Lower leg skin (tissue), 4 donors: ENCODE measurements at places on chromosomes 7 and 10.
A peak's percentile ranks its signal among the peaks of the same experiment; 100 is the strongest.

GRCh38 chr10:5892007-5892406 lies 2.0 kb downstream of the FBH1 start:
- DNase-seq = peak; percentile 29

DNA sequence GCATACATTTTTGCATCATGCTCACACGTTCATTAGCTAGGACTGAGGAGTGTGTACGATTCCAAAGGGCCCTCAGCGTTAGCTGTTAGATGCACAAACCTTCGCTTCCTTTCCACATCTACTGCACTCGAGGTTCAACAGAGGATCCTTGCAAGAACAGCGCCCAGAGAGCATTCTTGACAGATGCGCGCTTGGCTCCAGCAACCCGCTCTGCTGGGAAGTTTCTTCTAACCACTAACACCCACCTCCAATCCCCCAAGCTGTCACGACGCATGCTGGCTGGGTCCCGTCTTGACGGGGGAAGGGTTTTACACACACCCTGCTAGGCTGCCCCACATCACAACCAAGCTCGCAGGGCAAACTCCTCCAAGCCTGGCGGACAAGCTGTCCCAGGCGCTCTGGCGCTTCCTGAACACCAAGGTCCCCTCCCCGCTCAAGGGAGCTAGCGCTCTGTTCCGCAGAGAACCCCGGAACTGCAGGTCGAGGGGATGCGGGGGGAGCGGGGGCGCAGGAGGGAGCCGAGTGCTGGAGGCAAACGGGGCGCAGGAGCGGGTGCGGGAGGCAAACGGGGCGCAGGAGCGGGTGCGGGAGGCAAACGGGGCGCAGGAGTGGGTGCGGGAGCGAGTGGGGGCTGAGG lies 653 bp upstream of the ADRB1 start:
- DNase-seq = no peak

- DNase-seq = no peak
Measured at GRCh38 chr10:113477451-113477850, 75.4 kb upstream of the HABP2 start.

DNA sequence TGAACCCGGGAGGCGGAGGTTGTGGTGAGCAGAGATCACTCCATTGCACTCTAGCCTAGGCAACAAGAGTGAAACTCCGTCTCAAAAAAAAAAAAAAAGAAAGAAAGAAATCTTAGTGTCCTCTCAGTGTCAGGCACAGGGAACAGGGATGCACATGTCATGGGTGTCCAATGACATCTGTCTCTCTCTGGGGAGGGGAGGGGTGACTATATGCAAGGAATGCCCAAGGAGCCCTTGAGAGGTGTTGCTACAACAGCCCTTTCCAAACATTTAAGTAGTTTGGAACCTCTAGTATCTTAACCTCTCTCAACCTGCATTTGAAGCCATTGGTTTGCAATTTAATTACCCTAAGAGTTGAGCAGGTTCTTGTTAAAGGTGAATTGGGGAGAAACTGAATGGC lies 28.9 kb downstream of the PDLIM1 start:
- no peak for DNase-seq

DNA sequence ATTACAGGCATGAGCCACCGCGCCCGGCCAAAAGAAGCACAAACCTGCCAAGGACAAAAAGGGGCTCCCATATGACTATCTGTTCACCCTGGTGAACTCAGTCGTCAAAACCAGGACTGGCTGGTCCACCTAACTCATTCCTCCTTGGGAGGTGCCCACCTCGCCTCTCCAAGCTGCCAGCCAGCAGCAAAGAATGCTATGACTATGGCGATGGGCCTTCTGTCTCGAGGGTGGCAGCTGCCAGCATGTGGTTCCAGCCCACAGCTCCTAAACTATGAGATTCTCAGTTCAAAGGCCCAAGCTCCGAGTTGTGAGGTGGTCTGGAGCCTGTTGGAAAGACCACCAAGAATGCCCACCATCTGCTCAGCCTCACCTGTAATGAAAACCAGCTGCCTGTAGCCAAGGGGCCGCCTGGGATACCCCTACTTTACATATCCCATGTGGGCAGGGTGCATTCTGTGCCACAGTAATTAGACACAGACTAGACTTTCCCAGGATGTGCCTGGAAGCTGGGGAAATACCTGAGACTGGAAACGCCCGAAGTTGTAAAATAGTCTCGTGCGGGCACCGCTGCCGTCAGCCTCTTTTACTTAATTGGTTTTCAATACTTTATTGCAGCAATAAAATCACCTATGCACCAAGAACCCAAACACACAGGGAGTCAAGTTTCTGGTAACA lies 71.1 kb downstream of the ZRANB1 start:
- no peak for DNase-seq

DNA sequence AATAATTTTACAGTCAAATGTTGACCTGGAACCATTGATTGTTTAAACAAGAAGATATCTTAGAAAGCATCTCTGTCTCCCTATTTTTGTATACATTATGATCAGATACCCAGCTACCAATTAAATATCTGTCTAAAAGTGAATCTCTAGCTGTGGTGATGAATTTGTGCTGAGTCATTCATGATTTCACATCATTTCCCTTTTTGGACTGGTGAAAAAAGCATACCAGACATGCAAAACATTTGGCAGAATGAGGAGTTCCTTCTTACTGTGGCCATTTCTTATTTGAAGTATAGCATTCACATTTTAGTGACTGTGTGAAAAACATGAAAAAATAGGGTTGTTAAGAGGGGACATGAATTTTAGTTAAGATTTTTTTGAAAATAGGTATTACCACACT lies 98.0 kb upstream of the GATA3 start:
- DNase-seq = no peak

DNA sequence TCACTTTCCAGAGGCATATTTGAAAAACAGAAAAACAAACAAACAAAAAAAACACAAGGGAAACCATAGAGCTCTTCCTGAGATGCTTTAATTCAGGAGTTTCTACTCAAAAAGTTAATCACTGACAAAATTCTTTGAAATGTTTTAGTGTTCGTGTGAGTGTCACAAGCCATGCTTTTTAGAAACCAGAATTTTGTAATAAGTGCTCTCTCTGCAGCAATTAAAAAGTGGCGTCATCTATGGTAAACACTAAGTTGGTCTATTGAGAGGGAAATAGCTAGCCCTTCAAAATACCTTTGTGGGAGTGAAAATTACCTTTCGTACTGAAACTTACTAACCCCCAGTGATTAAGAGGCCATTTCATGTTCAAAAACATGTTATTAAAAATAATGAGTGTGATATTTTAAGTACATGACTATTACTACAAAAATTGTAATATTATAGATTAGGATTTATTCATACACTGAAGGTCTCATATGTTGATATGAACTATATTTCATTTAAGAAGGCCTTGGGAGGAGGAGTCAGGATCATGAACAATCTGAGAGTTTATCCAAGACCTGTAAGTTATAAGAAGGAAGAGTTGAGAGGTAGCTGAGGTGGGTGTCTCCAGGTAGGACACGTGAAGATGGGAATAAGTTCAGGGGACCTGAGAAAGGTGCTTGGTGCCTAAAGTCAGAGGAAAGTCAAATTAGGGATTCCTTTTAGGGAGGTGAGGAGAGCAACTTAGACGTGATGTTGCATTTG lies 94.6 kb downstream of the PPP1R9A start:
- no peak for DNase-seq

DNA sequence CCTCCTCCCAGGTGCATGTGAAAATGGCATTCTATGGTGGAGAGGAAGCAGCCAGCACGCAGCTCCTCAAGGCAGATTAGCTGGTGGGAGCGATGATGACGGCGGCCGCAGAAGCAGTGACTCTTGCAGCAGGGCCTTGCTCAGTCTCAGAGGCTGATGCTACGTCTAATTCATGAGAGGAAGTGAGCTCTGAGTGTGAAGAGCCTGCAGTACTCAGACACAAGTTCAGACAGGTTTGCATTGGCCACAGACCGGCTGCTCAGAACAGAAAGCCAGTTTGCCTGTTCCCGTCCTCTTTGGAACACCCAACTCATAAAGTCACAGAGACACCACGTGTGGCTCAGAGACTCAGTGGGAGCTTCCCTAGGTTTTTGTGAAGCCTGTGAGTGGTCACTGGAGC lies 136.5 kb downstream of the ADARB2 start:
- peak; percentile 31 for DNase-seq

GRCh38 chr7:128003787-128004186 lies 27.4 kb downstream of the LRRC4 start:
- no peak for DNase-seq

DNA sequence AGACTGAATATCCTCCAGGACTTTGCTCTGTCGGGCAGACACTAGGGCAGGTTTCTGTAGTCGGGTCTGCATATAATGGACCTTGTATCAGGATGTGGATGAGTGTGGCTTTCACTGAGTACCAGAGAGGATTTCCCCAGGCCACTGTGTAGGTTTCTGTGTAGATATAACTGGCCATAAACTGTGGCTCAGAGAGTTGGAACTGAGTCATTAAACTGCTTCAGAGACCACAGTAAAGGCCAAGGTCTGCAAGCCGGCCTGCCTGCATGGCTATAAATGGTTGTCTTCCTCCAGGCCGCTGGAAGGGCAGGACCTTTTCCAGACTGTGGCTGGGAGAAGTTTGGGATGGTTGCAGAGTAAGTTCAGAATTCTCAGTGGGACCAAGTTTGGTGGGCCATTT lies 16.9 kb downstream of the ZNF92 start:
- DNase-seq = no peak

DNA sequence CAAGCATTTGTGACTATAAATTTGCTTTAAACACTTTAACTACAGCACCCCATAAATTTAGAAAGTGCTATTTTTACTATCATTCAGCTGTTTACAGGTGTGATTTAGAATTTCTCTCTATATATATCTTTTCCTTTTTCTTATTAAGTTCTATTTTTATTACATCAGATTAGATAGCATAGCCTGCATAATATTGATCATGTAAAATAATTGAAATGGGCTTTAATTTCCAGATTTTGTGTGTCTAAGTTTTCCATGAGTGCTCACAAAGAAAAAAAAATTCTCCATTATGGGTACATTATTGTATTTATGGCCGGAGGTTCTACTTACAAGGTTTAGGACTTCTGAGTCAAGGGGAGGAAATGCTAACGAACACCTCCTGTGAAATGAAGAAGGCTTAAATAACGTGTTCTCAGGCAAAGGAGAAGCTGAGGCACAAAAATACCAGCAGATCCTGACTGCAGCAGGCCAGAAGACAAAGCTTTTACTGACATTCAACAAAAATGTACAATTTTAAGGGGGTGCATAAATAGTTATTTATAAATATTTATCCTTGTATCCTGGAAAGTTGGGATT lies 114.2 kb downstream of the RNF133 start:
- DNase-seq = no peak

- DNase-seq = peak; percentile 84
Measured at GRCh38 chr7:30173058-30173897, 38.5 kb downstream of the MTURN start.

- DNase-seq = no peak
Measured at GRCh38 chr10:60050366-60050765, 144.0 kb upstream of the CCDC6 start.

GRCh38 chr10:29795850-29796249 lies 161.1 kb upstream of the SVIL start:
- no peak for DNase-seq

DNA sequence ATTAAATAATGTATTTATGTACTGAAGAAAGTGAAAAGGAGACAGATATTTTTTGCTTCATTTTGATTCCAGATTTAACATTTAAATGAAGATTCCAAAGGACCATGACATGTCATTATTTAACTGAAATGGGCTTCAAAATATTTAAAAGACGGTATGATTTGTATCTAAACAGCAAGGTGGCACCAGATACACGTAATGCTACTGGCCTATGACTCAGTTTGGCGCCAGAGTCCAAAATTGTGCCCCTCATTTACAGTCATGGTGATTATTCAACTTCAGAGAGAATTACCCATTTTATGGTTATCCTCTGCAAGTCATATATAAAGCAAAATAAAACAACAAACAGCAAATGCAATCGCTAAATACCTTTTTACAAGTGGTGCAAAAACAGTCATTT lies 94.5 kb downstream of the ETV1 start:
- DNase-seq = no peak

GRCh38 chr10:124213899-124214510 lies 120.6 kb upstream of the CHST15 start:
- DNase-seq = no peak

DNA sequence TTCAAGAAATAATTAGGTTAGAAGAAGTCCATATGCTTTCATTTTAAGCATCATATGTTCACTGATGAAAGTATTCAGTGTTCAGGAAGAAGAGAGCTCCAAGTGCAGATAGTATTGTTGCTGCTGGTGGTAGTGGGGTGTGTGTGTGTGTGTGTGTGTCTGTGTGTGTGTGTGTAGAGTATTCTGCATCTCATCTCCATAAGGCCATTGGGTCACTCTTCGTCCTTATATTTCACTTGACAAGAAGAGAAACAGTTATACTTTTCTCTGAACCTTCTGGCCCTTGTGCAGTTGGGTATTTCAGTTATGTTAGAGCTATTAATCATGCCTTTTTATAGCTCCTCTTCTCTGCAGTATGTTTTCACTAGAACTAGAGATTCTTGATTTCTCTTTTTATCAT lies 26.2 kb downstream of the ADAM22 start:
- no peak for DNase-seq

DNA sequence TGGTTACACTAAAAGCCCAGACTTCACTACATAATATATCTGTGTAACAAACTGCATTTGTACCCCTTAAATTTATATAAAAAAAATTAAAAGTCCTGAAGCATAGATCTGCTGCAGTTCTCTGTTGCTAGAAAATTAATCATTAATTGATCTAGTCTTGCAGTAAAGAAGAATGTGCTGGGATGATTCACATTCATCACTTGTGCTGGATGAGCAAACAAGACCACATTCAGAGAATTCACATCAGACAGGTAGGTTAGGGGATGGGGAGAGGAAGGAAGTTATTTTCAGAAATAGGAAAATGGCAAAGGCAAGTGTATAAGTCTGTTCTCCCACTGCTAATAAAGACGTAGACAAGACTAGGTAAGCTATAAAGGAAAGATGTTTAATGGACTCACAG lies 1019.0 kb downstream of the KCNMA1 start:
- no peak for DNase-seq

DNA sequence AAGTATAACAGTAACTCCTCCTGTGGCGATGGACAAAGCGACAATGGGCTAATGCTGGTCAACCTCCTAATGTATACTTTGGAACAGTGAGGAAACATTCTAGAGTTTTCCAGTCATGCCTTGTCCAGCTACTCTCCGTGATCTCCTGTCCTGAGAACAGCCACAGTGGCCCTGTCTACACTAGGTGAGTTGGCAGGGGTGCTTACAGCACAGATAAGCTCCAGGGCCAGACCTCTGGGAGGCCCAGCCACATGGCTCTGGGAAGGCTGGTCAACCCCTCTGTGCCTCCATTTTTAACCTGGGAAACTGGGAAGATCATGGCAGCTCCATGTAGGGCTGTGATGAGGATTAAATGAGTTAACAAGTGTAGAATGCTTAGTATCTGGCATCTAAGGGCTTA lies 57.0 kb downstream of the CLEC2L start:
- peak; percentile 50 for DNase-seq

DNA sequence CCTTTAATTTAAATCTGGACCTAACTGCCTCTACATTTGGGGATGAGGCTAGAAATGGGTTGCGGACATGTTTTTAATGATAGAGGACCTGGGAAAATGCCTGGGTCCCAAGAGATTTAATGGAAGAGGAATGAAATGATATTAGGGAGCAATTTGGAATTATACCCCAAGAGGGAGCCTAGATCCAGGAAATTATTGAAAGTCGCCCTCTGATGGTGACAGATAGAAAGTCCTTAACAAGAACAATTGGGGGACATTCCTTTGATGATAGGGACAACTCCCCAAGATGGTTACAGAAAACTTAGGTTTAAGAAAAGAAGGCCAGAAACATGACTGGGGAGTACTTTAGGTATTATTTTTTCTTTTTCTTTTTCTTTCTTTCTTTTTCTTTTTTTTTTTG lies 9.5 kb upstream of the TSGA13 start:
- DNase-seq = no peak

- no peak for DNase-seq
Measured at GRCh38 chr10:43695730-43696129, 47.0 kb upstream of the ZNF32 start.
